Stomach (tissue), 19 donors: ENCODE measurements at places on chromosomes 4 and X. TPM values are rescaled to one million over a fixed set of nuclear protein-coding genes. Genes with fewer than 3 reads are reported as not detected.

- no peak for DNase-seq
These were observed 1496.7 kb downstream of the TECRL start for GRCh38 chr4:62912531-62912930.

PHOX2B gene
- not detected for polyA plus RNA-seq

DNA sequence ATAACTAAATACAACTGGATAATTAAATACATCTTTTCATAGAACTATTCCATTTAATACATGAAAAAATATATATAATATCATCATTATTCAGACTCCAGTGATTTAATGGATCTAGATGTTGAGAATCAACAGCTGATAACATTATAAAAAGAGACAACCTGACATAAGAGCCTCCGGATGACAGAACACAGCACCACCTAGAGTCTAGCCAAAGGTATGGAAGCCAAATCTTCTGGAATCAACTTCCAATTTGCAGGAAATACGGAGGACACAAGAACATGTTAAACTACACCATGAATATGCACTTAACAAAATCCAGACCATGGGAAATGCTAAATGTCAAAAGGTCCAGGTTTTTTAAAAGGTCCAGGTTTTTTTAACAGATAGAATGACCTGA, 55.0 kb downstream of the LRBA start:
- DNase-seq = no peak

GRCh38 chr4:153169776-153170175, 34.5 kb upstream of the TRIM2 start:
- no peak for DNase-seq

DNA sequence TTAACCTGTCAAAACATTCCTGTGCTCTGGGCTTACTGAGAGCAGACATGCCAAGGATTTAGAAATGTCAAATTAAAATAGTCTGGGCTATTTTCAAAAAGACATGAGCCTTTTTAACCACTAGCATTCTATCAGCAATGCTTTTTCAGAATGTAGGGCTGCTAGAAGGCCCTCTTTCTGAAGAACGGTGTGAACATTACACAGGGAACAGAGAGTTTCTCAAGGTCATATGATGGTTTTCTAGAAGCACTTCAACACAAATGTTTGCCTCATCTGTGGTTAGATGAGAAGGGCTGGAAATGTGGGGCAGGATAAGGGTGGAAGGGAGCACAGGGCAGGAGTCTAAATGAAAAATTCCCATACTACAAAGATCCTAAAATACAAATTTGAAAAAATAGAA, 39.3 kb downstream of the GRIA3 start:
- DNase-seq = no peak

- no peak for DNase-seq
These were observed 168.9 kb downstream of the AMELX start for GRCh38 chrX:11462136-11462535.

DMRTC1B gene
- 0.93 TPM for polyA plus RNA-seq

GRCh38 chrX:703866-704265, 73.3 kb downstream of the SHOX start:
- no peak for DNase-seq

BEX4 gene
- 48.4 TPM for polyA plus RNA-seq

DNA sequence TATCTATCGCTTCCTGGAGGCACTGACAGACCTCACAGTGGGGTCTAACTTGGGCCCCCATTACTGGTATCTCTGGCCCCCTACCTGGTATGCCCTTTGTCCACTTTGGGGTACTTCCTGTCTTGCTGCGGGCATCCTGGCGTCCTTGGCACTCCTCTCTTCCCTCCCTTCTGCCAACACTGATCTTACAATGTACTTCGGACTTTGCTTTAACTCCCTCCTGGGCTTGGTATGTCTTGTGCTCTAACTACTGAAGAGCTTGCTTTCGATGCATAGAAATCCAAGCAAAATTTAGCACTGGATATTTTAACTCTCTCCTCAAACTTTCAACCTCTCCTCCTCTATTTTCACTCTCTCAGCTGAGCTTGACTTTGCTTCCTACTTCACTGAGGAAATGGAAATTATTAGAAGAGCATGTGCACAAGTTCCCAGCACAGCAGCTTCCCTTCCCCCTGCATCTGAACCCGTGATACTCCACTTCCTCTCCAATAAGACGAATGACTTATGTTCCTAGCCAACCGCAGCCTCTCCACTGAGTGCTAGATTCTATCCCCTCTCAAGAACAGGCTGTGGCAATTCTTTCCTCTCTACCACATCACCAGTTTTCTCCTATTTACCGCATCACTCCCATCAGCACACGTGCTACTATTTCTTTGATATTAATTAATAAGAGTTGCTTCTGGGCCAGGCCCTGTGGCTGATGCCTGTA, 52.9 kb downstream of the SUPT20HL2 start:
- DNase-seq = no peak

- peak; percentile 15 for DNase-seq
These were observed 95.6 kb upstream of the WDR17 start for GRCh38 chr4:175970072-175970471.

GRCh38 chrX:143455046-143455445, 62.2 kb downstream of the SPANXN3 start:
- DNase-seq = no peak

FRMPD3 gene
- not detected for polyA plus RNA-seq

- DNase-seq = no peak
These were observed 634.8 kb upstream of the MAGEB2 start for GRCh38 chrX:29580560-29580959.

- no peak for DNase-seq
These were observed 312.4 kb downstream of the ARHGAP10 start for GRCh38 chr4:148044089-148044911.

DNA sequence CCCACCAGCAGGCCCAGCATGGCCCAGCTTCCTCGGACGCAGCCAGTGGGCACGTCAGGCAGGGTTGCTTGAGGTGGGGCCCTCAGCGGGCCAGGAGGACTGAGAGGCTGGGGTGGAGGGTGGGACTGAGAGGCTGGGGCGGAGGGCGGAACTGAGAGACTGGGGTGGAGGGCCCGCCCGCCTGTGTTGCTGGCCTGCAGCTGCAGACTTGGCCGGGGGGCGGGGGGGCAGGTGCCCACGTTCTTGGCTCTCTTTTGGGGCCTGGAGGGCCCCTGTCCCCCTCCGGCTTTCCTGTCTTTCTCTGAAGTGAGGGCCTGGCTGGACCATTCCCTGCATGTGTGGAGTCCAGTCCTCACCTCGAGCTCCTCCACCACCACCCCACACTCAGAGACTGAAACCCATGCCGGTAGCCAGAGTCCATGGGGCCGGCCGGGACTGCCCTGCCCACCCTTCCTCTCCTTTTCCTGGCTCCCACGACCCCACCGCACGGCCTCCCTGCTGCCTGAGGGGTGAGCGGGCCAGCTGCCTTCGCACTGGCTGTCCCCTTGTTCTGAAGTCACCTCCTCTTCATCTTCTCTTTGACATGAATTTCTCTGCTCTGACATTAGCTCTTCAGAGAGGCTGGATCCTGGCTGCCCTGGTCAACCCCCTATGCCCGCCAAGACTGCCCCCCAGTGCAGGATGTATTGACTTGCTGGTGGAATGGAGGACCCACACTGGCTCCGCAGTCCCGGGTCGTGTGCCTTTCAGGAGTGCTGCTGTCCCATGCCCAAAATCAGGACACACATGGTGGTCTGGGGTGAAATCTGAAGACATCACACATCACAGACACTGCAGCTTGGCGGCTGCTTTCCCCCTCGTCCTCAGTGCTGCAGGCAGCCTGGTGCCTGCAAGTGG, 10.1 kb upstream of the NKX1-1 start:
- DNase-seq = peak; percentile 21

PAGE4 gene
- polyA plus RNA-seq = not detected

DNA sequence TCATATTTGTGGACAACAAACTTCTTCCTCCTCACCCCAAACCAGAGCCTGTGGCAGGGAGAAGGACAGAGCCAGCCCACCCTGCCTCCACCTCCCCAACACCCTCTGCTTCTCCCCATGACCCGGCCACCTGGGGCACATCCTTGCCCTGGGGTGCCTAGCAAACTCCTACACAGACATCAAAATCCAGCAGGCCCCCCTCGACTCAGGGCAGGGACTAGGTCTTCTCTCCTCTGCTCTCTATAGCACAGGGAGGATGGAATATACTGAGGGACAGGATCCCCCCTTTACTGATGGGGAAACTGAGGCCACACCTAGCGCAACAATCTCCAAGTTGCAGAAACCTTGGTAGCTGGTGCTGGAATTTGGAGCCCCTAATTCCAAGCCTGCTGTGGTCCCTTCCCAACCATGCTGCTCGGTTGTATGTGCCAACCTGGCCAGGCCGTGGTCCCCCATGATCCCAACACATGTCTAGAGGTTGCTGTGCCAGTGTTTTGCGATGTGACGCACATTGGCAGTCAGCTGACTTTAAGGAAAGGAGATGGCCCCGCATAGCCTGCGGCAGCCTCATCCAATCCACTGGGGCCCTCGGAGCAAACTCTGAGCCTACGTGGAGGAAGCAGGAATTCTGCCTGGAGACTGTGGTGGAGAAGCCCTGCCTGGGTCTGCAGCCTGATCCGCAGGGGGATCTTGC, 53.9 kb upstream of the ADRA2C start:
- no peak for DNase-seq

GRCh38 chr4:24642981-24643547, 58.7 kb upstream of the DHX15 start:
- DNase-seq = no peak

DNA sequence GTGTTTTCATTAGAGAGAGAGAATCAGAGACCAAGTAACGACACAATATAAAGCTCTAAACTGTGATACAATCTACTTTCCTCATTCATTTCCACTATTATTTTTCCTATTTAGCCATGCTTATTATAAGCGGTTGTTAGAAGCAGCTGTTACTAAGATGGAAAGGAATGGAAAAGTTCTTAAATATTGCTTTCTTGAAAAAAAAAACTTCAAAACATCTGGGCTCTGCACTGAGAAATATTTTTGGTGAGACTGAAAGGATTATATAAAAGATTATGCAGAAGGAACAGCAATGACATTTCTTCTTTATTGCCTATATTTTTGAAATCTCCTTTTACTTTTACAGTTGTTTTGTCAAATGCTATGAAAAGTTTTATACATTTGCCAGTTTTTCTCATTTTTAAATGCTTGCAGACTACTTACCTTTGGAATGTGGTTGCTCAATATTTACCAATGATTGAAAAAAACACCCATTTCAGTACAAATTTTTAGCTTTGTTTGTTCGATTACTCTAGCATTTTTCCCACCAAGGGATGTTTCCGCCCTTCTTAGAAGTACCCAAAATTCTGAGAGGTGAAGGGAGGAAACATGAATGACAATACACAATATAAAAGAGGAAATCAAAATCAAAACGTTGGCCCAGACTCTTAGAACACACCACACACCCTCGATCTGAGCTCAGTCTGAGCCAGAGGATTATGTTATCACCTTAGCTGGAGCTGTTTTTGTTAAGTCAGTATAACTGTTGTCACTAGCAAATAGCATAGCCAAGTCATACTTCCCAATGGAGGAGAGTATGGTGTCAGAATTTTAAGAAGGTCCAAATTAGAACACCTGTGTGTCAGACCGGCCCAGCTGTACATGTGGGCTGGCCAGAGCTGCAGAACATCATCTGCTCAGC, 18.4 kb downstream of the DKK2 start:
- no peak for DNase-seq

GRCh38 chr4:185382754-185383153, 13.0 kb downstream of the LRP2BP start:
- DNase-seq = no peak

- no peak for DNase-seq
These were observed 3.2 kb upstream of the UGT2B7 start for GRCh38 chr4:69092980-69093568.

TACR3 gene
- polyA plus RNA-seq = not detected

- DNase-seq = no peak
These were observed 1.4 kb upstream of the TEC start for GRCh38 chr4:48270951-48271473.

DNA sequence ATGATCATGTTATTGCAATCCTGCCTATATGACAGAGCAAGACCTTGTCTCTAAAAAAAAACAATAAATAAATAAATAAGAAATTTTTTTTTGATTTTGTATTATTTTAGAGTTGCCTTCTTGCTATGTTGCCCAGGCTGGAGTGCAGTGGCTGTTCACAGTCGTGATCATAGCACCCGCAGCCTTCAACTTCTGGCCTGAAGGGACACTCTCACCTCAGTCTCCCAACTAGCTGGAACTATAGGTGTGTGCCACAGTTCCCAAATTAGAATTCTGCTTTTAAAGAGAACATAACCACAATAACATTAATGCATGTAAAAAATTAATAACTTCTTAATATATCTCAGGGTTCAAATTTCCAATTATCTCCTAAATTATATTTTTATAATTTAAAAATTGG, 7.8 kb downstream of the YIPF6 start:
- DNase-seq = no peak

- no peak for DNase-seq
These were observed 384.4 kb upstream of the AR start for GRCh38 chrX:67159437-67159836.

DNA sequence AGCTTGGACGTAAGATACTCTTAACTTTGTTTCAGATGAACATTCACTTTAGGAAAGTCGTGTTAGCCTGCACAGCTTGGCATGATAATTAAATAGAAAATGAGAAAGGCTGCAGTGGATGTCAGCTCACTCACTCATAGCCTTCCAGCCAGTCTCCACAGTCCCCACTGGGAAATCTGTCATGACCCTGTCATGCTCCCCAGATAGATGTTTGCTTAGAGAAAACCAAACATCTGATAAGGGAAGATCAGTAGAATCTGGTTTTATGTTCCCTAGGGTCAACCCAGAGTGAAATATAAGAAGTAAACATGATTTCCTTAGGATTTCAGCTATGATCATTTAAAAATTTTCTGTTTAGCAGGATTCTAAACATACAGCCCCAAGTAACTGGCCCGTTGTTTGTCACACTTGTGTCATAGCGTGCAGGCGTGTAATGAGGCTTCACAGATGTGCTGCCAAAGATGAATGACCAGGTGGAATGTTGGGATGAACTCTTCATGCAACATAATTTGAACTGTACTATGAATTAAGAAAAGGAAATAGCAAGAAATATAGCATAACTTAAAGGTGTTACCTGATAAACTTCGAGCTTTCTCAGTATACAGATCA, 180.1 kb downstream of the BANK1 start:
- DNase-seq = peak; percentile 10
